ENCODE measurements at places on chromosomes 3 and 15.

DNA sequence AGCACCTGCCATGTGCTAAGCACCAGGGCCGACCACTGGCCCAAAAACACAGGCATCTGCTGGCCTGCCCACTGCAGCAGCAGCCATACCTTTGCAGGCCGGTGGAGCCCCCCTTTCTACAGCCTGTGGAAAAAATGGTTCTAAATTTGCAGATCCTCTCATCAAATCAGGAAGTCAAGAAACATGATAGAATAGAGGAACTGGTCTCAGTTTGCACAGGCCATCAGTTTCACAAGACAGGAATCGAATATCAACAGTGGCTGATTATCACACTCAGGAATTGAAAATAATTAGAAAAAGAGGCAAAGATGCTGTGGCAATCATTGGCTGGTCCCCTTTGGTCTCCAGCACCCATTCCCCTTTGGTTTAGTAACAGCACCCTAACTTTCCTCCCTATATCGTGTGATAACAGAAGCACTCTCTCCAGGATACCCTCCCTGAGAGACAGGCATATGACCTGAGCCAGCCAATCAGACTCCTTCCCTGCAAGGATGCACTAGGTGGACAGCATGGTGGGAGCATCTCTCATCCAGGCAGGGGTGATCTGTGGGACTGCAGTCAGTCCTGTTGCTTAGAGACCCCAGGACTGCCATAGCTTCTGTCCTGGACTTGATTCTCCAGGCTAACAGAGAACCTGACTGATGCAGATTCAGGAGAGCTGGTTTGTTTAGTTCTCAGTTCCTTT lies 3.5 kb upstream of the PAK6 start:
- DNase-seq, result no peak

DNA sequence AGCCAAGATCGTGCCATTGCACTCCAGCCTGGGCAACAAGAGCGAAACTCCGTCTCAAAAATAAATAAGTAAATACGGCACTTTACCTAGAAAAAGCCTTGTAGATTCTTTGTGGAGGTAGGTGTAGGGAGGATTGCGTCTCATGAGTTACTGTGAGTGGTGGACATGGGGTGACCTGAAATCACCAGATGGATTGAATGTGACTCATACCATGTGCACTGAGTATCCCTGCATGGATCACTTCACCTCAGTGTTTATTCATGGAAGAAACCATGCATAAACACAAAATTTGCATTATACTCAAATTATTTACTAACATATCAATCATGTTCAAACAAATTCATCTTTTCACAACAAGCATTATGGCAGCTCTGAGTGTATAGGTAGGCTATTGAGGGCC lies 55.9 kb downstream of the MRPS25 start:
- no peak for DNase-seq

DNA sequence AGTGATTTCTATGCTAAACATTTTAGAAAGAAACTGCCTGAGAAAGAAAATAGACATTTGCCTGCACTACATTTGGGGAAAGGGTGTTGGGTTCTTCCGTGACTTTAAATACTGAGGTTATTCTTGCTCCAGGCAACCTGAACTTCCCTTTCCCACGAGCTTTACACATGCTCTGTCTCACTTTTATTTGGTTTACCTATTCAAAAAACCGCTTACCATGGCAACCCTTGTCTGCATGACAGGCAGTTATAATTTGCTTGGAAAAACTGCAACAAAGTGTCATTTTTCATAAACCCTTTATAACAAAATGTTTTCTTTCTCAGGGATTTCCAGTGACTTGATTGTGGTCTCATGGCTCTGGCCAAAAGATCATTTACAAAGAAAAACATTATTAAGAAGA lies 416.3 kb upstream of the MEIS2 start:
- DNase-seq, result no peak

GRCh38 chr15:36605604-36606263 lies 26.3 kb downstream of the CDIN1 start:
- DNase-seq, result no peak

DNA sequence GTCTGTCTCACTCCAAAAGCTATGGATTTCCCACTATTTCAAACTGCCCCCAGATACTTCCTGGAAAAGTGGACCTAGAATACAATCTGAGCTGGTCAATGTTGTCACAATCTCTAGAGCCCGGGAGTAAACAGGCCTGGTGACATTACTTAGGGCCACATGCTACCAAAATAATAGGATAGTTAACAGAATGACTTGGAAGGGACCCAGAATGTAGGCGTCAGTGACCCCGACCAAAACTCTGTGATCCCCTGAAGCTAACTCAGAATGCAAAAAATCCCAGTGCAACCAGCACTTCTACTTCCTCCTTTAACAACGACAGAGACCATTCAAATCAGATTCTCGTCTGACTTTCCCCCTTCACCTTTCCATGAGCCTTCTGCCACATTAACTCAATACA lies 51.5 kb upstream of the CDV3 start:
- no peak for DNase-seq

- no peak for DNase-seq
Measured at GRCh38 chr15:36370051-36370730, 209.2 kb upstream of the CDIN1 start.

DNA sequence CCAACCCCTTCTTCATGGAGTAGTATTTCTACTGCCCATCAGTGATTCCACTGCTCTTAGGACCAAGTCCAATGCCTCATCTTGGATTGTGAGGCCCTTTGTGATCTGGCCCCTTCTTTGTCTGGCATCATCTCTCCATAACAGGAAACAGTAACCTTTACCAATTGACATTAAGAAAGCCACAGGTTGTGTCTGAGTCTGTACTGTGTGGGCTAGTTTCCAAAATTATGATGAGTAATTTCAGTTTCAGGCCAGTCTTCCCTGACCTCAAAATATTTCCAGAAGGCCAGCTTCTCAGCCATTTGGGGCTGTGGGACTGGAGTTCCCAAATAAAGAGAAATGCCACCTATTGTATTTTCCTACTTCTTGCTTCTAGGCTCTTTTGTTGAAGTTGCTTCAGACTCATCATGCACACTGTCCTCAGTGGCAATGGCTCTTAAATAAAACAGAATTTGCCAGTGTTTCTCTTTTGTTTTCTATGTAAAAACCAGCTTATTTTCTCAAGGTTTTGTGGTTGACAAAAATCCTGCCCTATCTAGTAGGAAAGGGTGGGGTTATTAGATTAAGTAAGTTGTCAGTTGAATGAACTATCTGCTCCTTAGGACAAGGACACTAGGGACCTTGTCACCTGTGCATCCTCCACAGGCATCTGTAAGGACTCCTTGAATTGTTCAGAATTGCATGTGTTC lies 47.0 kb upstream of the ACKR4 start:
- no peak for DNase-seq

GRCh38 chr15:51053571-51053970 lies 41.1 kb downstream of the TNFAIP8L3 start:
- DNase-seq, result no peak

DNA sequence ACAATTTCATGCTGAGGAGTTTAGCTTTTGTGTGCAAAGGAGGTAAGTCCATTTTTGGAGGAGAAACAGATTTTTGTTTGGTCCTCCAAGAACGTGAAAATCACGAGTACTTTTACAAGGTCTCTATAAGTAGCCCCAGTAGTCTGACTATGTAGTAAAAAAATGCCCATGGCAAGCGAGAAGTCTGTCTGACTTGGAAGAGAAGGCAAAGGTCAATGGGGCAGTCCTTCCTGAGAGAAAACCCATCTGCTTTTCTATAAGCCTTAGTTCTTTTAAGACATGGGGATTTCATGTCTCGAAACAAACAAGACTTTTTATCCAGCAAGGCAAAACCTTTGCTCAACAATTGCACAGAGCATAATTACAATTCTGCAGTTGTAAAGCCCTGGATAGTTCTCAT lies 183.2 kb downstream of the GAP43 start:
- no peak for DNase-seq

- no peak for DNase-seq
Measured at GRCh38 chr3:70488816-70489215, 176.4 kb upstream of the MDFIC2 start.

DNA sequence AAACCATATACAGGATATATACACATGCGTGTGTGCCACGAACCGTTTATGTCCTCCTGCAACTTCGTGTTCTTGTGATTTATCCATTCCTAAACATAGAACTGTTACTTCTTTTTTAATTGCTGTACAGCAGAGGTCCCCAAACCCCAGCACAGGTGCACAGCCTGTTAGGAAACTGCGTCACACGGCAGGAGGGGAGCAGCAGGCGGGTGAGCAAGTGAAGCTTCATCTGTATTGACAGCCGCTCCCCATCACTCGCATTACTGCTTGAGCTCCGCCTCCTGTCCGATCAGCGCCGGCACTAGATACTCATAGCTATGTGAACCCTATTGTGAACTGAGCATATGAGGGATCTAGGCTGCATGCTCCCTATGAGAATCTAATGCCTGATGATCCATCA lies 34.9 kb upstream of the NRROS start:
- no peak for DNase-seq

DNA sequence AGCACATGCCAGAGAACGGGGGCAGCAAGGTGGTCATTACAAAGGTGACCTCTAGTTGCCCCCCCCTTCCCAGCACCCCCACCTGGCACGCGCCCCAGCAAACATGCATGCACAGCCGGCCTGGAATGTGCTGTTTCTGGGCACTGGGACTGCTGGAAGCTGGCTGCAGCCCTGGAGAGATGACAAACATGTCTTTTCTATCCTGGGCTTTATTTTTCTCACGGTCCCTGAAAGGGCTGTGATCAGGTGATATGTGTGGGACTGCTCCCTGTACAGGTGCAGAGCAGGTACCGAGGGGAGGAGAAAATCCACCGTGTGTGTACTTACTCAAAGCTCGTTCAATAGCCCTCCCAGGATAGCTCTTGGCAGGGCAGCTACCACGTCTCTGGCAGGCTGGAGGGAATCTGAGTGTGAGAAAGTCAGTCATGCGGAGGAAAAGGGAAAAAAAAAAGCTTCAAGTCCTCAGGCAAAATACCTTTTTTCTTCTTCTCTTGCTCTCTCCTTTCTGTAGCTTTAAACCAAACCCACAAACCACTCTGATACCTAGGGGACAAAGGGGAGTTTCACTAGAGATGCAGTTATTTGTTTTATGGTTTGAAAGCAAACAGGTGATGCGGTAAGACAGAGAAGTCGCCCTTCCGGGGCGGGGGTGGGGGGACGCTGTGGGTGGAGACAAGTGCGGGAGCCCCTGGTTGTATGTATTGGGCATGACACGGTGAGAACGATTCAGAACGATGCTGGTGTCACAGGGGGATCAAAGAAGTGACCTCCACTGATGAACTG lies 5.0 kb upstream of the HES1 start:
- DNase-seq, result no peak

- no peak for DNase-seq
Measured at GRCh38 chr3:60990442-60990730, 260.9 kb downstream of the FHIT start.

- DNase-seq, result no peak
Measured at GRCh38 chr15:53513431-53513830, 246.0 kb downstream of the WDR72 start.

- no peak for DNase-seq
Measured at GRCh38 chr3:142866841-142867631, 21.8 kb downstream of the PCOLCE2 start.

- DNase-seq, result no peak
Measured at GRCh38 chr3:184177331-184177731, 2.7 kb downstream of the AP2M1 start.

Measured in 8988T (cell line).